ENCODE measurements at places on chromosomes 3 and 15.
A peak's percentile ranks its signal among the peaks of the same experiment; 100 is the strongest.

DNA sequence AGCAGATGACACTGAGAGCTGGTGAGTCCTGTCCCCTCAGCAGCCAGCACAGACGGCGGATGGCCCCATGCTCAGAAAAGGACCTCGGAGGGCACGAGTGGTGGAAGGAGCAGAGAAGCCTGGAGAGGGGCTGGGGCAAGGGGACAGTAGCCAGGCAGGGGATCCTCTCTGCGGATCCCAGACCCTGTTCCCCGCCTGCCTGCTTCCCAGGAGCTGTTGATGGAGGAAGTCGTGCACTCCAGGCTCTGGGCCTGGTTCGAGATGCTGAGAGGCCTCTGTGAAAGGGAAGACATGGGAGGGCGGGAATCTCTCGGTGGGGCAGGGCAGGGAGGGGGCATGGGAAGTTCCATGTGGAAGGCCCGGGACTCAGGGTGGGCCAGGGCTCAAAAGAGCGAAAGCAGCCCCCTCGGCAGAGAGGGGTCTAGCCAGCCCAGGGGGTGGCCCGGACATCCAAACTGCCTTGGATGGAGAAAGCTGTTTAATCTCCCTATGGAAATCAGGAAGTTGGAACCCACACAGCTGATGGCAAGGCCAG, 47.9 kb upstream of the MAGEF1 start:
- no peak for DNase-seq

DNA sequence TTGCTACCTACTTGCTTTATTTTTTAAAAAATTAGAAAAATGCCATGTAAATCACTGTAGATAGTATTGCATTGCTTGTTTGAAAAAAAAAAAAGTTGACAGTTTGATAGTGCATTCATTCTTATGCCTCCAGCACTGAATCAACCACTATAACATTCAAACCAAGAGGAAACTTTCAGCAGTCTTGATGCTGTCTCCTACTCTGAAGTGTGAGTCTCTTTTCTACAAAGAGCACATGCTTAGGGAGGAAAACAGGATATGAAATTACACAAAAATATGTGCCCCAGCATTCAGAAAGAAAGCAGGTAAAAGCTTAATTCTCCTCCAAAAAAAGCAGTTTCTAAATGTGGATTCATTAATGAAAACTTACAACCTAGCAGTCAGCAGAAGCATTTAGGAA, 78.3 kb downstream of the ZBTB20 start:
- DNase-seq: no peak

- DNase-seq: no peak
Measured at GRCh38 chr3:71180524-71180923, 403.0 kb downstream of the FOXP1 start.

- no peak for DNase-seq
Measured at GRCh38 chr3:151837057-151837456, 23.1 kb downstream of the AADAC start.

- DNase-seq: no peak
Measured at GRCh38 chr3:48738144-48738536, 21.1 kb upstream of the IP6K2 start.

- no peak for DNase-seq
Measured at GRCh38 chr15:41502795-41503668, 9.4 kb downstream of the ITPKA start.

GRCh38 chr3:643376-643775, 446.8 kb downstream of the CHL1 start:
- DNase-seq: no peak

- no peak for DNase-seq
Measured at GRCh38 chr3:128537091-128537703, 44.2 kb upstream of the GATA2 start.

DNA sequence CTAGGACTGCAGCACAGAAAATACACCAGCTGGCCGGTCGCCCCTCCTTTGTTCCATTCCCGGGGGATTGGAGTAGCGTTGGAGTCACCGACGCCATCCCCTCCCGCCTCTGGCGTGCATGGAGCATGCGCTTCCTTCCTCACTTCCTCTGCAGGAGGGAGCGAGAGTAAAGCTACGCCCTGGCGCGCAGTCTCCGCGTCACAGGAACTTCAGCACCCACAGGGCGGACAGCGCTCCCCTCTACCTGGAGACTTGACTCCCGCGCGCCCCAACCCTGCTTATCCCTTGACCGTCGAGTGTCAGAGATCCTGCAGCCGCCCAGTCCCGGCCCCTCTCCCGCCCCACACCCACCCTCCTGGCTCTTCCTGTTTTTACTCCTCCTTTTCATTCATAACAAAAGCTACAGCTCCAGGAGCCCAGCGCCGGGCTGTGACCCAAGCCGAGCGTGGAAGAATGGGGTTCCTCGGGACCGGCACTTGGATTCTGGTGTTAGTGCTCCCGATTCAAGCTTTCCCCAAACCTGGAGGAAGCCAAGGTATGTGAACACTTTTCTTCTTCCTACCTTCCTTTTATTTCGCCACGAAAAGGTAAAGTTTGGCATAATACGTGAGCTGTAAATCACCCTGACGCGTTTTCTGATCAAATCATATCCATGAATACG, at the start of gene SCG3:
SCG3 (plus strand) TSS at position 201 of the 661 bp plus-strand sequence; CDS start at position 454, 253 bp downstream.
- peak; percentile 41 for DNase-seq

DNA sequence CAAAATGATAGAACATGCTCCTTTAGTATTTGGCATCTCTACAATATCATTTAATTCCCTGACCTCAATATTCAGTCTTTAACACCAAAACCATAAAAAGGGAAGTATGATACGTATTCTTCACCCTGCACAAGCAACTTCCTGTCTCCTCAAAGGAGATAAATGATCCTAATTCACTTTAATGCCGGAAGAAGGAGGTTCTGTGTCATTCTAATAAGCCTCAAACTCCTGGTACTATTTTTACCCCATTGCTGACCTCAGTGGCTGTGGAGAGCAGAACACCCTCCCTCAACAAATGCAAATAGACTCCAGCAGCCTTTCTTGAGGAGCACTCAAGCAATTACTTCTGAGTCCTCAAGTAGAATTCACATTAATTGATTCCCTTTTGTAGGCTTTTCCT, 173.3 kb downstream of the TMEM108 start:
- no peak for DNase-seq

- DNase-seq: peak; percentile 29
Measured at GRCh38 chr3:48466386-48467109, 20.0 kb downstream of the ATRIP start.

DNA sequence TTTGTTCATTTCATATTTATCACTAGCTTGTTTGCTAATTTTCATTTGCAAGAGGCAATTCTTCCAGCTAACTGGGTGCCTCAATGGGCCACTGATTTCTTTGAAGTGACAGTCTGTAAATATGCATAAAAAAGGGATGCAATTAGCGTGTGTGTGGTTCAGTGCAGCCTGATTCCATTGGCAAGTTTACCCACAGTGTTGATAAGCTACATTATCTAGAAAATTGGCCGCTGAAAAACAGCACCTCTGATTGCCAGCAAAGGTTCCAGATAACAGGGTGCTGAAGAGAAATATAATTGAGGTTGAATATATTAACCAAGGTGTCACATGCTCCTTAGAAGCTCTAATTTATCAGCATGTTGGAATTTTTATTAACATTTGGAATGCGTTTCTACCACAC, 76.9 kb downstream of the SAMMSON start:
- DNase-seq: no peak

GRCh38 chr15:50543556-50543955, 2.9 kb downstream of the USP50 start:
- no peak for DNase-seq

- DNase-seq: no peak
Measured at GRCh38 chr3:151282921-151283320, 4.6 kb upstream of the P2RY14 start.

DNA sequence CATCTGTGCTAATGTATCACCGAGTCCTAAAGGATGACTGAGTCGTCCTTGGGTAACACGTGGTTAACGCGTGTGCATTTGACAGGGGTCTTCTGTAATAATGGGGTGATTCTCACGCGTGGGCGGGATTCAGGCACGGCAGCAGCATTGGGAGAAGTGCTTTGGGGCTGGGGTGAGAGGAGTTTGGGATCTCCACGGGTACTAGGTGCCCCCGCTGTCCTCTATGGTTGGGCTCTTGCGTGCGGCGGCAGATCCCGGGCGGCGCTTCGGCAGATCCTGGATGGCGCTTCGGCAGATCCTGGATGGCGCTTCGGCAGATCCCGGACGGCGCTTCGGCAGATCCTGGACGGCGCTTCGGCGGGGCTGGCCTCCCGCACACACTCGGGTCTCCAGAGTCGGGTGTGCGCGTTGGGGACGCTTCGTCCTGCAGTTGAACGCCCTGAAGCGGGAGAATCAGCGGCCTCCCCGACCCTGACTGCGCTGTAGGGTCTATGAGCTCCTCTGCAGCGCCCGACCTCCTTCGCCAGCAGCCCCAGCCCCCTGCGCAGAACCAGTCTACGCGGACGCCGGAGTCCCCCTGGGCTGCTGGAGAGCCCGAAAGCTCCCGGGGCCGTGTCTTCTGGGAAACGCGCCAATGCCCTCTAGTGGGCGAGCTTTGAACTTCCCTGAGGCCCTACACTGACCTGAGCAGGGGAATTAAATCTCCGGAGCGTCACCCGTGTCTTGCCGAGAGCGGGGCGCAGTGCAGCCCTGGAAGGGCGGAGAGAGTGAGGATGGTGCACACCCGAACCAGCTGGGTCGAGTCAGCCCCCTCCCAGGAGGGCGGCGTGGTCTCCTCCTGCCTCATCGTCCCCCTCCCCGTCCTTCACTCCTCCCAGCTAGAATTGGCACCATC, 48.1 kb upstream of the EPHB3 start:
- peak; percentile 80 for DNase-seq

DNA sequence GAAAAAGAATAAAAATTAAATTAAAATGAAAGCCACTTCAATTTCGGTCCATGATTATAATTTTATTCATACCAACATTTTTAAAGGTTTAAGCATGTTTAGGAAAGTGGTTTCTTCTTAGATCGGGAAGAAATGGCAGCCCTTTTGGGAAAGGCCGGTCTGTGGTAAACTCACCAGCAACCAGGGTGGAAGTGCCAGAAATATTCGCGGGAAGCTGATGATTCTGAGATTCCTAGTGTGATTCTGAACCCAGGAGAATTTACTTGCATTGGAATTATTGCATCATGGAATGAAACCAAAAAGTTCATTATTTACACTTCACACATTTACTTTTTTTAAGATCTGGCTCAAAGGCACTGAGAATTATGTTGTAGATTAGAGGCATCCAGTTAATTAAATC, 97.2 kb upstream of the CCNL1 start:
- DNase-seq: no peak

GRCh38 chr3:107956991-107957900, 133.6 kb downstream of the CD47 start:
- DNase-seq: no peak

DNA sequence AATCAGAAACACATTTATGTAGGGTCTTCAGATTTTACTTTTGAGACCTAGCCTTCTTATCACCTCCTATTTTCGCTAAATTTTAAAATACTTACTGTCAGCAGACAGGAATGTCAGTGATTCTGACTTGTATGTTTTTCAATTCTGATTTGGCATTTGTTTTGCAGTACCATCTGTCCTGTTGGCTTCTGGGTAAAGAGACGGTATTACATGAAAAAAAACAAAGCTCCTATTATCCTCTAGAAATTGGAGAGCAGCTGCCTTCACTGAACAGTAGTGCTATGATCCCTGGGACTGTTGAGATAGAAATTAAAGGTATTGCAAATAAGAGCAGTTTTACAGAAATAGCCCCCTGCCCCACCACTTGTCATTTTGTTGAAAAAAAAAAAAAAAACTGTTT, 8.4 kb downstream of the ARMC8 start:
- DNase-seq: no peak

DNA sequence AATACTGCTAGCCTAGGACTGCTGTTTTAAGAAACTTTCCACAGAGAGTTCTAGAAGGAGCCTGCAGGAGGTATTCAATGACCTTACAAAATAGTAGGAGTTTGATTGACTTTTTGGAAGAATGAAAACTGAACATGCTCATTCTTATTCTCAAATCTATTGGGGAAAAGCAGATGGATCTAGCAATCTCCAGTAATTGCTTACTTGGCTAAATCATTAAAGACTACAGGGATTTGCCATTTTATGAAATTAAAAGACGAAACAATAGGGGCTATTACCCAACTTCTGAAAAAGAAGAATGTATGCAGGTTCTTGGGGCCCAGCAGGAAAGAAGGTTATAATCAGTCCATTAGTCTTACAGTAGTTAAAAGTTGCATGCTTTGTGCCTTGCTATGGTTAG, 29.9 kb upstream of the PEX5L start:
- DNase-seq: no peak

DNA sequence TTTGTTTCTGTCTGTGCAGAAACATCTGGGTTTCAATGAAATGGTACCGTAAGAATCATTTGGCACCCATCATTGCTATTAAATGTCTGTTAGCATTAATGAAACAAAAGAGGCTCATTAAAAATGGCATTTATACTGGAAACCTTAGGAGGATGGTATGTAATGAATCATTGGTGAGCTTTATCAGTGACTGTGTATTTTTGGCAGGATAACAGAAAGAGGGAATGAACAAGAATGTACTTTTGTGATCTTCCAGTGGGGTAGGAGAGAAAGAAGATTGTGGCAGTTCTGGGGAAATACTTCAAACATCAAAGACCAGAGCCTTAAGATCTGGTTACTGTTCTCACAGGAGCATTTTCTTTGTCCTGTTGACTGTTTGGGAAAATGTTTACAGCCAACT, 4.7 kb upstream of the DCBLD2 start:
- DNase-seq: no peak

GRCh38 chr3:55147856-55148720, 220.2 kb upstream of the LRTM1 start:
- no peak for DNase-seq

- DNase-seq: no peak
Measured at GRCh38 chr15:95549168-95549738, 781.2 kb upstream of the NR2F2 start.

DNA sequence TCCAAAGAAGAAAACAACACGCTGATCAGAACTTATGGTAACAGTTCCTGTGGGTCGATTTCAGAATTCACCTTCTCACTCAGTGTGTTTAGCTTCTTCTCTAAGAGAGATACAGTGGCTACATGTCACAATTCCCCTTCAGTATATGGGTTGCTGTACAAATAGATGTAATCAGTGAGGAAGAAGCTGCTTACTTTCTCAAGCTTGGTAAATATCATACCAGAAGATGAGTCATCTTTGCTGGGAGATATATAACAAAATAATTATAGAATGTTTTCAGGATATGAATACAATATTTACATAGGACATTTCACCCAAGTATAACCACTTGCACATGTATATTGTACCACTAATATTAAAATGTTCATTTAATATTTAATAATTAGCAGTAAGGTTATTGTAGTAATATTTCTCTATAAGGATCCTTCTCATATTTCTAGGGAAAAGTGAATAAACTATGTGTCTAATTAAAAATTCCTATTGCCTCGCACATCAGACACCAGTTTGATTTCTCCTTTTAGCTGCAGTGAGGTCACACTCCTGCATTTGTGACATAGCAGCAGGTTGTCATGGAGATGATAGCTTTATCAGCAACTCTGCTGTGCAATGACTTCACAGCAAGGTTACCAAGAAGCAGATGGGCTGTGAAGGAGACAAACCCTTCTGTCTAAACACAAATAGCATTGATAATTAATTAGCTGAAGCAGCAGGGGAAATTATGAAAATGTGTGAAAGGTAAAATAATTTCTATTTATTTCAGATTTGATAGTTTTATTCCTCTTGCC, 211.4 kb downstream of the TUSC7 start:
- DNase-seq: no peak
